ENCODE measurements at places on chromosomes 3 and 15.

DNA sequence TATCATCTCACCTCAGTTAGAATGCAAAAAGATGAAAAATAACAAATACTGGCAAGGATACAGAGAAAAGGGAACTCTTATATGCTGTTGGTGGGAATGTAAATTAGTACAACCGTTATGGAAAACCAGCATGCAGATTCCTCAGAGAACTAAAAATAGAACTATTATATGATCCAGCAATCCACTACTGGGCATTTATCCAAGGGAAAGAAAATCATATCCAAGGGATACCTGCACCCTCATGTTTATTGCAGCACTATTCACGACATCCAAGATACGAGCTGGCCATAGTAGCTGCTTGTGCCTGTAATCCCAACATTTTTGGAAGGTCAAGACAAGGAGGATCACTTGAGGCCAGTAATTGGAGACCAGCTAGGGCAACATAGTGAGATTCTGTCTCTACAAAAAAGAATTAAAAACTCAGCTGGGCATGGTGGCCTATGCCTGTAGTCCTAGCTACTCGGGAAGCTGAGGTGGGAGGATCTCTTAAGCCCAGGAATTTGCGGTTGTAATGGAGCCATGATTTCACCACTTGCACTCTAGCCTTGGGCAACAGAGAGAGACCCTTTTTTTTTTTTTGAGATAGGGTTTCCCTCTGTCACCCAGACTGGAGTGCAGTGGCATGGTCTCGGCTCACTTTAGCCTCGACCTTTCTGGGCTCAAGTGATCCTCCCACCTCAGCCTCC is 26.6 kb downstream of the USP50 start:
- no peak for DNase-seq

DNA sequence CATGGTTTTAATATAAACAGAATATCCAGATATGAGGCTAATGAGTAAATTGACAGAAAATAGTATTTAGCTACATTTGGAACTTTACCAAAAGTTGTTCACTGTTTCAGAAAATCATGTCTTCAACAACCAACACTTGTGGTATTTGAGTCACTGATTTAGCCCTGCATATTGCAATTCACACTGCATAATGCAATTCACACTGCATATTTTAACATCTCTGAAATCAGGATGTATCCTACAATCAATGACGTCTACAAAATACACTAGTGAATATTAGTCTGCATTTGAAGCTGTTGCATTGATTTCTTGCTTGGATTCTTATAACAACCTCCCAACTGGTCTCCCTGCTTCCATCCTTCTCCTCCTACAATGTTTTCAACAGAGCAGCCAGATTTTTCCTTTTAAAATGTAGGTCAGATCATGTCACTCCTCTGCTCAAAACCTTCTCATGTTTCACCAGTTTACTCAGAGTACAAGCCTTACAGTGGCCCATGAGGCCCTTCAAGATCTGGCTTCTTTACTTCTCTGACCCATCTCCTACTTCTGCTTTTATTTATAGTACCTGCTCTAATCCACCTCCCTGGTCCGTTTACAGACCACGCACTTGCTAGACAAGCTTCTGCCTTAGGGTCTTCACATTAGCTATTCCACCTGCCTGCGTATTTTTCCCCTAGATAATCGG is 11.4 kb upstream of the RAB11A start:
- no peak for DNase-seq

- no peak for DNase-seq
Measured at GRCh38 chr3:178137831-178138230, 398.4 kb upstream of the KCNMB2 start.

GRCh38 chr3:88574146-88574545 is 424.4 kb downstream of the C3orf38 start:
- DNase-seq, result no peak

DNA sequence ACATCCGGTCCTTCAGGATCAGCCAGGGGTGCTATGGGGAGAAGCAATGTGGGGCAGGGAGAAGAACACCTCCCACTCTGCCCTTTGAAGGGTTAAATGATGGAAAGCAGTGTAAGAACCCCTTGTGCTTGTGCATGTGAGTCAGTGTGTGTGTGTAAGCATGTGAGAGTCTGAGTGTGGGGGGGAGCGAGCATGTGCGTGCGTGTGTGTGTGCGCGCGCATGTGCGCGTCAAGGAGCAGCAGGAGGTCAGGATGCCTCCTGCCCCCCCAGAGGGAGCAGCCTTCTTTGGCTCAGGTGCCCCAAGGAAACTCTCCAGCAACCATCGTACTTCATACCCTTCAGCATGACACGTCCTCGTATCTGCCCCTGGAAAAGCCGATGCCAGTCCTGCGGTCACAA is 30.3 kb downstream of the GALNT15 start:
- no peak for DNase-seq

- no peak for DNase-seq
Measured at GRCh38 chr3:58063022-58063815, 55.0 kb downstream of the FLNB start.

DNA sequence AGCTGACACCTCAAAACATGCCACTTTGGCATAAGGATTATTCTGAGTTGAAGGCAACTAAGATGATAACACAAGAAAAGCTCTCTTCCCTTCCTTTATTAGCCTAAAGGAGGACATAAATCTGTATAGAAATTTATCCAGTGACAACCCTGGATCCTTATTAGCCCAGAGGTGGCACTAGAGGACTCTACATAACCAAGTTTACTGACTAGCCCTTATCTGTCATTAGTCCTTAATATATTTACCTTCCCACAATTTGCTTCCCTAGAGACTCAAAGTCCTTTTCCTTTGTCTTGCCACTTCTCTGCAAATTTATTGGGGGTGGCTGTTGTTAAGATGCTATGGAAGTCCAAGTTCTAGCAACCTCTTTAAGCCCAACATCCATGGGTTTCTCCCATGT is 26.7 kb downstream of the CEP70 start:
- DNase-seq, result no peak

- DNase-seq, result no peak
Measured at GRCh38 chr3:100761211-100761942, 52.1 kb downstream of the TFG start.

- DNase-seq, result no peak
Measured at GRCh38 chr3:1499694-1500093, 406.9 kb downstream of the CNTN6 start.

DNA sequence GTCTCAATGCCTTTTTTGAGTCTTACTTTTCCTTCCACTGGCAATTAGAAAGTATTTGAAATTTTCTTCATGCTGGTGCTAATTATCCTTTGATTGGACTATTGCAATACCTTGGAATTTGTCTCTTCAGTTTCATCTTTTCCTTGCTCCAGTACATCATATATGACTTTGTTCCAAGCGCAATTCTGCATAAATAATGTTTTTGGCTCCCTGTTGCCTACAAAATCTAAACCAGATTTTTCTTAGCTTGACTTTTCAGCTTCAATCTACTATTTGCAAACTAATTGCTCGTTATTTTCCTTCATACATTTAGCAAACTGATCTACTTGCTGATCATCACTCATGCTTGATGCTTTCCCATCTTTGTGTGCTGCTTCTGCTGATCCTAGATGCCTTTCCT is 230.8 kb upstream of the GPR149 start:
- no peak for DNase-seq

- no peak for DNase-seq
Measured at GRCh38 chr3:12941495-12942023, 100.2 kb upstream of the RPL32 start.

DNA sequence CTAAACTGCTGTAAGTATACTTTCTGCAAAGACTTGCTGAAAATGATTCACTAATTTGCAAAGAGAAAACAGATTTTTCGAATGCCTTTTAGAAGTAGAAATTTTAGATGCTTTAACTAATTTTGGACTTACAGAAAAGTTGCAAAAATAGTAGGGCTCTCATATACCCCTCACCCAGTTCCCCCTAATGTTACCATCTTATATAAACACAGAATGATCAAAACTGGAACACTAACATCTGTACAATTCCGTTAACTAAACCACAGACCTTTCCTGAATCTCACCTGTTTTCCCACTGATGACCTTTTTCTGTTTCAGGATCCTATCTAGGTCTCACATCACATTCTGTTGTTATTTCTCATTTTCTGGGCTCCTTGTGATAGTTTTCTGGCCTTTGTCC is 454.8 kb downstream of the SHQ1 start:
- DNase-seq, result no peak
